ENCODE measurements at places on chromosomes 7 and 10.

GRCh38 chr7:143988976-143989745 lies 11.0 kb upstream of the OR6B1 start:
- DNase-seq, result no peak

GRCh38 chr7:80357530-80357929 lies 154.3 kb downstream of the GNAT3 start:
- DNase-seq, result no peak

GRCh38 chr7:113891828-113892227 lies 27.0 kb downstream of the PPP1R3A start:
- DNase-seq, result no peak

GRCh38 chr7:28266402-28266801 lies 85.8 kb upstream of the JAZF1 start:
- DNase-seq, result no peak

DNA sequence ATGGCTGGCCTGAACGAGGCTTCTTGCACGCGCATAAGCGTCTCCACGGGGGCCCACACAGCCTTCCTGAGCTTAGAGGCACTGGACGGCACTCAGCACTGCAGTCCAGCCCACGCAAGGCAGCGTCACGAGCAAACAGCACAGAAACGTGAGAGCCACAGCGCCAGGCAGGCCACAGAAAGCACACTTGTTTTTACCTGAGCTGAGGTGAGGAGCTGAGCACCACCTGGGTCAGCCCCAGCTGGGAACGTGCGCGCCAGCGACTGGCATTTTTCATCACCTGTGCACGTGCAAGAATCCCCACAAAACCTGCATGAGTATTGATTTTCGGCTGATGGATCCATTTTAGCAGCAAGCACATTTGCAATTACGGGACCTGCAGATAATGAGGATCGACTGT lies 26.7 kb downstream of the IQCE start:
- DNase-seq, result no peak

- no peak for DNase-seq
Observed at GRCh38 chr7:31371621-31372020, 31.1 kb upstream of the NEUROD6 start.

- DNase-seq, result no peak
Observed at GRCh38 chr10:70533189-70533558, 54.6 kb downstream of the PALD1 start.

- DNase-seq, result no peak
Observed at GRCh38 chr7:28136420-28136819, 44.2 kb downstream of the JAZF1 start.

DNA sequence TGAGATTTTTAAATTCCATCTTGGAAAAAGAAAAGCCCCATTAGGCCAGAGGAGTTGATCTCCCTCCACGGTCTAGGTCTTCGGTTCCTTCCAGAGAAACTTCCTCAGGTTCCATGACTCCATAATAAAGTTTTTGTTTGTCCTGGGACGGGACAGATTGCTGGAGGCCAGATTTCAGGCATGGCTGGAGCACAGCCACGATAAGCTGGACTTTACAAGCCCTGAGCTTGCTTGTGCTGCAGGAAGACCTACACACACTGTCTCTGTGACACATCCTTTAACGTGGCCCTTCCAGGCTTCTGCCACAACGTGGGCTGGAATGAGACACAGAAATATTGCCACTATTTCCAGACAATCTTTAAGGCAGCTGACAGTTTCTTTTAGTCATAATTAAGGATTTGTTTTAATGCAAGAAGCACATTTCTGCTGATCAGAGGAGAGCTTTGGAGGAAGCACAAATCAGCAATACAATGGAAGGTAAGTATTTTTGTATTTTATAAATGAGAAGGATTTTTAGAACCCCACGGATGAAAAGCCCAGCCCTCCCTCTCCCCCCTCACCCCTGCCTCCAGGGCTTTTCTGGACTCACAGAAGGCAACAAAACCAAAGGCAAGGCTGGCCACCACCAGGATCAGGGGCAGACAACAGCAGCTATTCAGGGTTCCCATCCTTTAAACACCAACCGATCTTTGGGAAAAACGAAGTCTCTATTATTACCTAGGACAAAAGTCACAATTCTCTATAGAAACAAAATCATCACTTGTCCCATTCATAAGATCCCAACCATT lies 6.5 kb downstream of the CTBP2 start:
- DNase-seq, result no peak

GRCh38 chr10:122077311-122077875 lies 88.4 kb downstream of the TACC2 start:
- DNase-seq, result no peak

DNA sequence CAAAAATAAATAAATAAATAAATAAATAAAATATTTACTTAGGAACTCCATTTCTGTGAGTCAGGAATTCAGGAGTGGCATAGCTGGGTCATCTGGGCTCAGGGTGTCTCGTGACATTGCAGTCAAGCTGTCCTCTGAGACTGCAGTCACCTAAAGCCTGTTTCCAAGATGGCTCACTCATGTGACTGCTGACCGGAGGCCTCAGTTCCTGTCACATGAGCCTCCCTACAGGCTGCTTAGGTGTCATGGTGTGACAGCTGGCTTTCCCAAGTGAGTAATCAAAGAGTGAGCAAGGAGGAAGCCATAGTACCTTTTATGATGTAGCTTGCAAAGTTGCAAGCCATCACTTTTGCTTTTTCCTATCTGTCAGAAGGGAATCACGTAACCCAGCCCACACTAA lies 128.6 kb upstream of the KCTD7 start:
- no peak for DNase-seq

DNA sequence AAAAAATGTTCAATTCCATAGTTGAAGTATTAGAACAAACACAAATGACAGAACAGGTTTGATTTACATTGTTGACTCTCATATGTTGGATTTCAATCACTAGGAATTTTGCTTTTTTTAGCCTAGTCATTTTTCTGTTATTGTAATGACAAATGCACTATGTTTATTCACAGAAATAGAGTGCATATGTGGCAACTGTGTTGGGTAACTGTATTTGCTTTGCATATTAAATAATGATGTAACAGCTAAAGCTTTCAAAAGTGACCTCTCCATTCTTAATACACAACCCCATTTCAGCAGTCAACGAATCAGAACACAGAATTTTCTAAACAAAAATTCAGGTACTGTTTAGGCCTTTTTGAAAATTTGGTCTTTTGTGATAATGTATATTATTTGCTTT lies 54.0 kb upstream of the SLC26A5 start:
- no peak for DNase-seq

DNA sequence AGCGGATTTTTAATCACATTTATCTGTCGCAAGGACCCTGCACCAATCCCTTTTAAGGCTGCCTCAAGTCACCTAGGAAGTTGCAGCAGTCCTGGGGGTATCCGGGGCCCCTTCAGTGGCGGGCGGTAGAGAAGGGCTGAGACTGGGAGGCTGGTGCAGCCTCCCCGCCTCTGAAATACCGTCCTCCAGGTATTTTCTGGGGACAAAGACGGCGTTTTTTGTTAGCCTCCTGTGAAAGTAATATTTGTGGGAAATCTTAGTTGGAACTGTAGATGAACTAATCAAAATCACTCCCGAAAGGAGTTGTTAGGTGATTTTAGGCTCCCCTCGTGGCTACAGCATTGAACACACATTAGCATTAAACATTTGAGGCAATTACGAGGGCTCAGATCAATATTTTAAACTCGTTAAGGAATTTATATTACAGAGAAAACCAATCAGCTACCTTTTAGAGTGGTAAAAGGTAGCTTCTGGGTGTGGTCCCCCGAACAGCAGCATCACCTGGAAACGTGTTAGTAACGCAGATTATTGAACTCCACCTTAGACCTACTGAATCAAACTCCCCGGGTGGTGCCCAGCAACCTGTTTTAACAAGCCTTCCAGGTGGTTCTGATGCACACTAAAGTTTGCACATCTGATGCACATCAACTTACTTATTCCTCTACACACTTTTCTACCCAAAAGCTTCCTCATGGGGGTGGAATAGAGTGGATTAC lies 530 bp upstream of the ANXA7 start:
- DNase-seq, result no peak

GRCh38 chr7:40331915-40332314 lies 197.1 kb downstream of the SUGCT start:
- no peak for DNase-seq

DNA sequence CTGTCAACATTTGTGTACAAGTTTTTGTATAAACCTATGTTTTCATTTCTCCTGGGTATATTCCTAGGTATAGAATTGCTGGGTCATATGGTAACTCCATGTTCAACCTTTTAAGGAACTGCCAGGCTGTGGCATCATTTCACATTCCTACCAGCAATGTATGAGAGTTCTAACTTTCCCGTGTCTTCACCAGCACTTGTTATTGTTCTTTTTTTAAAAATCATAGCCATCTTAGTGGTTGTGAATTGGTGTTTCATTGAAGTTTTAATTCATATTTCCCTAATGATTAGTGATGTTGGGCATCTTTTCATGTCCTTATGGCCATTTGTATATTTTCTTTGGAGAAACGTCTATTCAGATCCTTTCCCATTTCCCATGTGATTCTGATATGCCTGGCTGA lies 193.0 kb upstream of the PLXNA4 start:
- DNase-seq, result no peak

- DNase-seq, result no peak
Observed at GRCh38 chr10:69241575-69241974, 21.4 kb downstream of the HKDC1 start.
